ENCODE measurements at places on chromosomes 3 and 15.
A peak's percentile ranks its signal among the peaks of the same experiment; 100 is the strongest.

GRCh38 chr3:14649466-14649865, 2.1 kb upstream of the CCDC174 start:
- no peak for DNase-seq

DNA sequence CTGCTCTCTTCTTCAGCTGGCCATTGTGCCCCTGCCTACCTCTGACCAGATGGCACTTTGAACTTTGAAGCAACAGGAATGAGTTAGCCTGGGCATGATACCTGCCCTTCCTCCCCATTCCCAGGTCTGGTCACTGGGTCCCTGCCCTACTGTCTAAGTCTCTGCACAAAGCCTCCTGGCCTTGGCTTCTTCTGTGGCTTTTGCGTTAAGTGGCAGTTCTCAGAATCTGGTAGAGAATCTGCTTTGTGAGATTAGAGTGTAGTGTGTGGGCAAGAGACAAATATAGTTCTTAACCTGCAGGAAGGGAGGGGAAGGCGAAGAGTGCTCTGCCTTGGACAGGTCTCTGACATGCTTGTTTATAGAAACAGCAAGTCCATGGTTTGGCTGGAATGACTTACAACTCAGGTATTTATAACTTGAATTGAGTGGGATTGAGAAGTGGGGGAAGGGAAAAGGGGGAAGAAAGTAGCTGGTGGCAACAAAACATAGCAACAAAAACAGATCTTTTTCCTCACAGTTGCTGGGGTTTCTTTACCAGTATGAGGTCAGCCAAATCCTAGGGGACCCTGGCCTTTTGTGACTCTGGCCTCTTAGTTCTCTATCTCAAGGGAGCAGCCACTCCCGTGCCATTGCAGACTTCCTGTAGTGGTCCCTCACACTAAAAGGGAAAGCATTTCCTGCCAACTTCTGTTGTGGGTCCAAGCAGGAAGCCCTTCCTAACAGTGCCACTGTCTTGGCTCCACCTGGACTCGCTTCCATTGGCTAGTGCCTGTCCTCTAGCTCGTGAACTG, 16.7 kb downstream of the MAPKBP1 start:
- DNase-seq, result peak; percentile 76

- DNase-seq, result no peak
These were observed 45.3 kb downstream of the CAPN3 start for GRCh38 chr15:42404461-42405235.

DNA sequence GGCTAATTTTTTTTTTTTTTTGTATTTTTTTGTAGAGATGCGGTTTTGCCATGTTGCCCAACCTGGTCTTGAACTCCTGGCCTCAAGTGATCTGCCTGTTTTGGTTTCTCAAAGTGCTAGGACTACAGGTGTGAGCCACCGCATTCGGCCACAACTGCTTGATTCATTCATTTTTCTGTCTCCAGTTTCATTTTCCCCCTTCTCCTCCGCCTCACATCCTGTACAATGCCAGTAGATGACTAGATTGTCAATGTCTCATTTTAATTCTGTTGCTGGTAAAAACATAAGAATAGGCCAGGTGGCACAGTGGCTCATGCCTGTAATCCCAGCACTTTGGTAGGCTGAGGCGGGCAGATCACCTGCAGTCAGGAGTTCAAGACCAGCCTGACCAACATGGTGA, 12.0 kb upstream of the ZNF592 start:
- no peak for DNase-seq

- no peak for DNase-seq
These were observed 34.1 kb downstream of the WHAMM start for GRCh38 chr15:82843566-82843965.

DNA sequence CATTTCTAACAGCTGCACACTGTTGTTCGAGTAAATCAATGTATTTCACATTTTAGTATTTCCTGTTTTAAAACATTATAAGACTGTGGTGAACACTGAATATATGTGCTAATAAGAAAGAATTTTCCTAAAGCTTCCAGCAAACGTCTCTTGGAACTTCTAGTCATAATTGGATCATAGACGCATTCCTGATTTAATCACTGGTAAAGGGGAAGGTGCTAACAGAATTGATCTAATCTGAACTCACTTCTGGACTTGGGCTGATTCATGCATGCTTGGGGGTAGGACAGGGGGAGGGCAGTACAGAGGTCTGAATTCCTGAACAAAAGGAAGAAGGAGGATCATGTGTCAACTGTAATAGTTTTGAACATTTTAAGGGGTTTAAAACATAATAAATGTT, 7.3 kb upstream of the LEKR1 start:
- DNase-seq, result peak; percentile 96

DNA sequence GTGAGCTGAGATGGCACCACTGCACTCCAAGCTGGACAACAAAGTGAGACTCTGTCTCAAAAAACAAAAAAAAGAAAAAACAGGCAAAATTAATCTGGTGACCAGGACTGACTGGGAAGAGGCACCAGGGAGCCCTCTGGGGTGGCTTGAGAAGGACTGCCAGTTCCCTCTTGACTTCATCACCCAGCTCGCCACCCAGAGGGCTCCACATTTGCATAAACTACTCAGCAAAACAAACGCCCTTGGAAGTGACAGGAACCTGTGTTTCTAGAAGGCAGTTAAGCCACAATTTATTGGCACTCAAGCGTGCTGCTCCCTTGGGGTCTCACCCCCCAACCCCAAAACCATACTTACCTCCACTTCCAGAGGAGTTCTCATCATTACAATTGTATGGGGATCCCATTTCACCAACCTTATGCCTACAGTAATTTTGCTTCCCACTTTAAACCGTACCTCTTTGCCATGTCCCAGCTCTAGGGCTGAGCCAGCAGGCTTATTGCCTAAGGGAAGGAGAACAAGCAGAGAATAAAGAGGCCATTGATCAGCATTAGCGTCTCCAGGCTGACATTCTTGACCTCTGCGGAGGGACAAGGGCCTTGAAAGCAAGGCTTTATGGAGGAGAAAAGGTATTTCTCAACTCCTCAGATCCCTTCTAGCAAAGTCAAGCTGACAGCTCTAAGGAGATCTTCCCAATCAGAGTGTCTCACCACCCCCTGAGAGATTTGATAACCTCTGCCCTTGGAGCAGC, 357.4 kb downstream of the SHQ1 start:
- no peak for DNase-seq

DNA sequence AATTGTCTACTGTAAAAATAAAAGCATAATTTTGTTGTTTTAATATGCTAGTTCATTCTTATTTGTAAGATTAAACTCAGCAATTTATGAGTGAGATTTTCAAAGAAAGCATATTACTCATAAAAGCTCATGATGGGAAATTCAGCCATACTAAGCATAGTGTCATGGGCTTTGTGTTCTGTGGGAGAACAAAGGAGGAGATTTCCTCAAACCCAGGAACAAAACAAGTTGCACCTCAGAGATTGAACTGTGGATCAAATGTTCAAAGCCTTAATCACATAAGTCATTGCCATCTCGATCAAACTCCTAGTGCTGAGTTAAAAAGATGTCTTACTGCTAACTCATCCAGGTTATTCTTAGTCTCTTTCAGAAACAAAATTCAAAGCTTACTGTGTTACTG, 85.6 kb upstream of the PDZRN3 start:
- no peak for DNase-seq

DNA sequence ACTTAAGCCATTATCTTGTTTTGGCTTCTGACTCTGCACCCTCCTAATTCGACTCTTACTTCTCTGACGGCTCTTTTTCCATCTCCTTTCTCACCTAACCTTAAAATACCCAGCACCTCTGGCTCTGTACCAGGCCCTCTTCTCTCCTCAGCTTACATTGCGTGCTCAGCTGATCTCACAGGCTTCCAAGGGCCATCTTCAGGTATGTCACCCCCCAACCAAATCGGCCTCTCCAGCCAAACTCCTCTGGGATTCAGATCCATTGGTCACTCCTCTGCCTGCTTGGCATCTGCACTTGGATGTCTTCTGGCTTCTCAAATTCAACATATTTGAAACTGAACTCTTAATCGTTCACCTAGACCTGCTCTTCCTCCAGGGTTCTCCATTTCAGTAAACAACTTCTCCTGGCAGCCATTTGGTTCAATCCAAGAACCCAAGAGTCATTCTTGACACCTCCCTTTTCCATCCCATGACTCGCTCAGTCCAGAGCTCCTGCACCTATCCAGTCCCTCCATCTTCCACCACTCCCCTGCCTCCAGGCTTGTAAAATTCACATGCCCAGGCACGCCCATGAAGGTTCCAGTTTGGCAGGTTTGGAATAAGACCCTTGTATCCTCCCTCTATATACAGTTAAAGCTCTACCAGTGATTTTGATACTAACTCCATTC, 35.2 kb upstream of the SLC41A3 start:
- no peak for DNase-seq

GRCh38 chr3:27976933-27977332, 254.8 kb upstream of the EOMES start:
- DNase-seq, result peak; percentile 38

DNA sequence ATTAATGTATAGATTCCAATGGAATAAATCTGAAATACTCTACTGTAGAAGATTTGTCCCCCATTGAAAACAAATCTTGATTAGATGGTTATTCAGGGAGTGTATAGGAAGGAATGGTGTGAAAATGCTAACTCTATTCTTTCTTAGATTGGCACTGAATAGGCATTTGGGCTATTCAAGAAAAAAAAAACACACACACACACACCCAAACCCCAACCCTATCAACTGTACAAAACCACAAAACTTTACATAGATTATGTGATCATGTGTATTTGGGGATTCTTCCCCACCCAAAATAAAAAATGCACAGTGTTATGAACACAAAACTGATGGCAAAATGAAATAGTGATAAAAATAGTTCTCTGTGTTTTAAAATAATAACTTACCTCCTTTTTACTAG, 61.8 kb downstream of the TIGIT start:
- DNase-seq, result no peak

DNA sequence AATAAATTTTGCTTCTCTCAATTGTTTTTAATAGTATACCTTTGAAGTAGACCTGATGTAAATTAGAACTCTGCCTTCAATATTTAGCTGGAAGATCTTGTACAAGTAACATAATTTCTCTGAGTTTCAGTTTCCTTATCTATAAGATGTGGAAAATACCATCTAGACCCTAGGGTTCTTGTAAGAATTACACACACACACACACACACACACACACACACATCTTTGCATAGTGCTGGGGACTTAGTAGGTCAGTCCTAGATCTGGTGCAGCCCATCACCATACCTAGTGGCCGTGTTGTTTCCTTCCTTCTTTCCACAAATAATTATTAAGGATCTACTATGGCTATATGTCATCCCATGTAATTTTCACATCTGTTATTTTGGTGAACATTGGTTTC, 11.0 kb downstream of the TRAT1 start:
- no peak for DNase-seq

- peak; percentile 21 for DNase-seq
These were observed 13.5 kb downstream of the CMTM7 start for GRCh38 chr3:32405155-32405554.

- peak; percentile 98 for DNase-seq
These were observed 85.9 kb downstream of the FAIM start for GRCh38 chr3:138694287-138695007.

DNA sequence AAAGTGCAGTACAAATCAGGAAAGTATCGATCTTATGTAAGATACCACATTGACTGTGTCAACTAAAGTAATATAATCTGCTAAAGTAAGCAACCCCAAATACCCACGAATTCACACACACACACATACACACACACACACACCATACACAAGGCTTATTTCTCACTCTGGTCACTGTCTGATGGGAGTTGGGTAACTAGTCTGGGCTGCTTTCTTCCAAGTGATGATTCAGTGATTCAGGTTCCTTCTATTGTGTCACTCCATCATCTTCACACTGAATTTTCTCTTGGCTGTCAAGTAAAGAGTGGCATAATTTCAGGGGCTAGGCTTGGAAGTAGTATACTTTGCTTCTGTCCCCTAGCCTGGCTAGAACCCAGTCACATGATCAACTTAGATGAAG, 104.8 kb upstream of the CCDC54 start:
- DNase-seq, result peak; percentile 5

GRCh38 chr3:62995119-62995518, 119.9 kb upstream of the CADPS start:
- no peak for DNase-seq

DNA sequence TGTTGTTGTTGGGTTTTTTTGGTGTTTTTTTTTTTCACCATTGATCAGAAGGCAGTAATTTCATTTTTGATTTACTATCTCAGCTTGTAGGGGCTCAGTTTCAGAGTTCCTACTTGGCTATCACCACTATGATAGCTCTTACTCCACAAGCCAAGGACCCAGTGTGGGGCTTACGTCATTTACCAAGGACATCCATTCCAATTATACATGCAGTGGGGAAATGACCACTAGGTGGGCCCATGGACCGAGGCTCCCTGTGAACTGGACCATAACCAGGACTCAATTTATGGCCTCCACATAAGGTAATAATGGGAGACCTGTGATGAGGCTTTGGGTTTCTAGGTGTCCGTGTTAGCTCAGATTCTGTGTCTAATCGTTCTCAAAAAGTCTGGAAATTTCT, 67.5 kb upstream of the CACNA1D start:
- DNase-seq, result no peak

DNA sequence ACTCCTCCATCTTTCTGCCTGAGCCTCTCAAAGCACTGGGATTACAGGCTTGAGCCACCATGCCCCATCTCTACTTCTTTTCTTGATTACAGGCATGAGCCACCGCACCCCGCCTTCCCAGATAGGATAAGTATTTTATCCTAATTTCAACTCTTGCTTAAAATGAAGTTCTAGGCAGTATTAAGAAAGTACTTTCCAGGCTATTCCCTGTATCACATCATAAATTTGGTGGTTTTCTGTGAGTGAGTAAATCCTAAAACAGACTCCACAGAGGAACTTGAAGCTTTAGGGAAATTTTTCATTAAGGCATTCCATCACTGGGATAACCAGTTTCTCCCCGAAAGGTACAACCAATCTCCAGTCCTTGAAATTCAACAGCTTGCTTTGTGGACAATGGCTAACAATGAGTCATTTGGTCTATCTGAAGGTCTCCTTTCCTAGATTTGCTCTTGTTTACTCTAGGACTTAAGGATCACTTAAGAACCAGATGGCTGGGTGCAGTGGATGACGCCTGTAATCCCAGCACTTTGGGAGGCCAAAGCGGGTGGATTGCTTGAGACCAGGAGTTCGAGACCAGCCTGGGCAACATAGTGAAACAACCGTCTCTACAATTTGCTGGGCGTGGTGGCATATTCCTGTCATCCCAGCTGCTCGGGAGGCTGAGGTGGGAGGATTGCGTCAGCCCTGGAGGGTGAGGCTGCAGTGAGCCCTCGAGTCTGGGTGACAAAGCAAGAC, 49.7 kb upstream of the SKIL start:
- DNase-seq, result peak; percentile 34

DNA sequence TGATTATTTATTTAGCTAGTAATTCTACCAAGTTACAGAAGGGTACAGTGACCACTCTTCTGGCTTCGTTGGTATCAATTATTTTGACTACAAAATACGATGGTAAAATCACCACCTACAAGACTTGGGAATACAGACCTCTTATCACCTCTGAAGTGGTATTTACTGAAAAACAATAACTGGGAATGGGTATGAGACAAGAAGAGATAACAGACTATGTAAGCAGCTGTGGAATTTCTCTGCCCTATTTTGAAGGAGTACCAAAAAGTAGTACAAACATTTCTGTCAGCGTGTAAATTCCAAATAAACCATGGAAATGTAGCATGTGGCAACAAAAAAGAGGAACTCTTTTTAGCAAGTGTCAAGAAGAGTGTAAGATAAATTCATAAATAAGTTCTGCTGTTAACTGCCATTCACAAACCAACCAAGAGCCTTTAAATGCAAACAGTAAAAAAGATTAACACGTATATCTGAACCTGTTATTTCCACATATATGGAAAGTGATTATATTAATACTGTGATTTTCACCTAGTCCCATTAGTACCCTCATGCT, 77.0 kb upstream of the SLC12A8 start:
- DNase-seq, result no peak

- DNase-seq, result peak; percentile 84
These were observed 4.2 kb downstream of the FURIN start for GRCh38 chr15:90872486-90873184.

Data from fibroblast of skin of right biceps (primary cell).